ENCODE measurements at places on chromosomes 1 and 21.

DNA sequence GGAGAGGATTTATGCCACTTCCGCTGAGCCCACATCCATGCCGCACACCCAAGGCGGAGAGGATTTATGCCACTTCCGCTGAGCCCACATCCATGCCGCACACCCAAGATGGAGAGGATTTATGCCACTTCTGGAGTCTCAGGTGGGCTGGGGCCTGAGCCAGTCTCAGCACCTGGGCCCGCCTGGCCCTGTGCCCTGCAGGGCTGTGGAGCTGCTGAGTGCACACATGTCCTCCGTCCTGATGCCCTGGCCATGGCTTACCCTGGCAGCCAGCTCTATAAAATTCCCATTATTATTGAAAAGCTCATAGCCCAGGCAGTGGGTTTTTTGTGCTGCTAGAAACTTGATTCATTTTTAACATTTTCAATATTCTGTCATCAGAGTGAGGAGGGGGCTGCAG, 89.8 kb upstream of the TMEM51 start:
- DNase-seq = no peak

GRCh38 chr1:75922698-75923097, 9.5 kb downstream of the ASB17 start:
- no peak for DNase-seq

GRCh38 chr21:17900990-17901385, 81.8 kb upstream of the C21orf91 start:
- DNase-seq = no peak

DNA sequence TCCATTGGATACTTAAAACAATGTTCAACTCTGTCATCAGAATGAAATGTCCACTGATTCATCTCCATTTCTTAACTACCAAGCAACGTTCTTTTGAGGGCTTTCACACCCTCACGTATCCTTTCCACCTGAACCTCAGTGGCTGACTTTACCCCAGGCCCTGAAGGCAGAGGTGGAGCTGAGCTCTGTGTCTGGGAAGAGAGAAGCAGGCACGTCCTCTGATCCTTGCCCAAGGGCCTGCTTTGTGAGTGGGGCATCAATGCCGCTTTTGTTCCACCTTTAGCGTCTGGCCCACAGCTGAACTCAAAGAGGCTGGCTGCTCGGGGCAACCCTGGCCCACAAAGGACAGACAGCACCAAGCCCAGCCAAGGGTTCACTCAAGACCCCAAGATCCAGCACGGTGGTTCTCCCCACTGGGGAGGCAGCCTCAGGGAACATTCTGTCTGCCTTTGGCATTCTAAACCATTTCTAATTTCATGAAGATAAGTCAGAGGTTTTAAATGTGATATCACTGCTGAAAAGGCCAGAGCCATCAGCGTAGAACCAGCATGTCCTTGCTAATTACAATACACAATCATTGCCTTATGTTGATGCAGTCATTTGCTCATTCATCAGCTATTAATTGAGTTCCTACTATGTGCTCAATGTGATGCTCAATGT, 126.0 kb upstream of the UBE2U start:
- DNase-seq = no peak

DNA sequence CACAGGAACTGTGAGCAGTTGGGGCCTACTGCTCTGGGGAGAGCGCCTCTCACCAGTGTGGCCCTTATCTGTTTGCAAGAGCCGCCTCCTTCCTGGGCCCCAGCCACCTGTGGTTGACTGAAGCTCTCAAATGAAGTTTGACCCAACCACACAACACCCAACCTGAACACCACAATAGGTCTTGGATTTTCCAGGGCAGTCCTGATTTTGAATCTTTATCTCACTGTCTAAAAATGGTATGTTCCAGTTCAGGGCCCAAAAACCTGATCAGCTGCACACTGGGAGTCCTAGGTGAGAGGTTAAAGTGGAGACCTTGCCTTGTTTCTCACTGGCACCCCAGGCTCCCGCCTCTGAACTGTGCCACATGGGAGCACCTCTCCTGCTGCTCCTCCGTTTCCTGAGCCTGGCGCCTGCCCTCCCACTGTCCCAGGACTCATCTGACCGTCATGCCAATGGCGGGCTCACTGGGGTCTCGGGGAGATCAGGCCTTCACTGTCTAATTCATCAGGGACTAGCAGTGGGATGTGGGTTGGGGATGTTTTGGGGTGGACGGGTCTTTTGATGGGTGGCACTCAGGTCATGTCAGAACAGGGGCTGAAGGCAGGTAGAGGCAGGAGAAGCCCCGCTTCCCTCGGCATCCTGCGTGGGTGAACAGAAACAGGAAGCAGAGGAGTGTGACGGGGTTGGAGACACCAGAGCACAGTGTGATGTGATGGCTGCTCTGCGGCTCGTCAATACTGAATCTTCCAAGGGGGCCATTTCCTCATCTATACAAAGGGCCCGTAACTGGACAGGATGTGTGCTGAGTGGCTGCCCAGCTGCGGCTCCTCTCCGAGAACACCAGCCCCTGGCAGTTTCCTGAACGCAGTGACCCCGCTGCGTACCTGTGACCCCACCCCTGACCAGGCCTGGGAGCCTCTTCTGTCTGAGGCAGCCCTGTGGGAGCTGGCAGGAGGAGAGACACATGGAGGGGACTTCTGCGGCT, 59.6 kb upstream of the ITPKB start:
- DNase-seq = no peak

- peak; percentile 4 for DNase-seq
These were observed 282.3 kb downstream of the USH2A start for GRCh38 chr1:216140730-216141524.

DNA sequence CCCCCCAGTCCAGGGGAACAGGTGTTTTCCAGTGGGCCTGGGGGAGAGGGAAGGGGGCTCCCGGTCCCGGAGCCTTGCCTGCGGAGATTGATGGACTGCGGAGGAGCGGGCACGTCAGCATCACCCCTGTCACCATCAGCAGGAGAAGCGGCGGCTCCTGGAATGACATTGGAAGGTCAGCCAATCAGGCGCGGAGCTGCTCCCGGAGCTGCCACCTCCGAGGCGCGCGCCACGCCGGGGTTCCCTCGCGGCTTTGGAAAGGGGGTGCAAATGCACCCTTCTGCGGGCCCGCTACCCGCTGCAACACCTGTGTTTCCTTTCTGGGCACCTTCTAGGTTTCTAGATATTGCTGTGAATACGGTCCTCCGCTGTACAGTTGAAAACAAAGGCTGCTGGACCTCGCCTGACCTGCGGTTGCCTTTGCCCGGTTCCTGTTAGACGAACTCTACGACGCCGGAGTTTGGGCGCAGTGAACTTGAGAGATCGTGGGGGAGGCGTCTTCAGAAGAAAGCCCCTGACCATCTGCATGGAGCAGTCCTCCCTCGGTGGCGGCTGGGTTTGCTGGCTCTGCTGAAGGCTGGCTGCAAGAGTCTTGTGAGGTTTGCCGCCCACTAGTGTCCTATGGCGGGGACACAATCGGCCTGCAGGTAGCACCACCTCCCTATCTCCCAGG, 5.3 kb downstream of the DSCAM start:
- DNase-seq = peak; percentile 53

DNA sequence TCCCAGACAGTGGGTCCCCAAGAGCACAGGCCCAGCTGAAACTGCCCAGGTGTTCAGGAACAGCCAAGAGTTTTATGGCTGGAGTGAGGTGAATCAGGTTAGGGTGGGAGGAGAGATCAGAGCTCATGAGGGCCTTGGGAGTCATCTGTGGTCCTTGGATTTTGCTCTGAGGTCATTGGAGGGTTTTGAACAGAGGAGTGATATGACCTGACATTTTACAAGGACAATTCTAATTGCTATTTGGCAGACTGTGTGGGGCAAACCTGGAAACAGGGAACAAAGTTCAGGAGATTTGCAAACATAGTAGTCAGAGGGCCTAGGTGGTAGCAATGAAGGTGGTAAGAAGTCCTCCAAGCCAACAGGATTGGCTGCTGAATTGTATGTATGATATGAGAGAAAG, 31.1 kb upstream of the LRRN2 start:
- no peak for DNase-seq

GRCh38 chr1:118159569-118159968, 25.5 kb downstream of the SPAG17 start:
- peak; percentile 39 for DNase-seq

DNA sequence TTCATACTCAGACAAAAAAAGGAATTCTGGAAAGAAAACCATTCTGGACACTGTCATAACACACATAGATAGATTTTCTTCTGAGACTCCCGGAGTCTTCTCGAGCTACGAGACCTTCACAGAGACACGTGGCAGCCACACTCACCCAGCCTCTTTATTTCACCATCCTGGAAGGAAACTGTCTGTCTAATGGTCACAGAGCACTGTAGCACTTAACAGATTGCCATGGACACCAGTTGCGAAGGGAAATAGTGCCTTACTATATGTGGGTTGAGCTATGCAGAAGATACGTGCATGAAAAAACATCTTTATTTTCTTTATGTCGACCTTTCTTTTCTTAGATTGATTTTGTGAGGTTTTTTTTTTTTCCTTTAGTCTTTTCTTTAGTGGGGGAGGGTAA, 57.9 kb downstream of the ZP4 start:
- DNase-seq = no peak

DNA sequence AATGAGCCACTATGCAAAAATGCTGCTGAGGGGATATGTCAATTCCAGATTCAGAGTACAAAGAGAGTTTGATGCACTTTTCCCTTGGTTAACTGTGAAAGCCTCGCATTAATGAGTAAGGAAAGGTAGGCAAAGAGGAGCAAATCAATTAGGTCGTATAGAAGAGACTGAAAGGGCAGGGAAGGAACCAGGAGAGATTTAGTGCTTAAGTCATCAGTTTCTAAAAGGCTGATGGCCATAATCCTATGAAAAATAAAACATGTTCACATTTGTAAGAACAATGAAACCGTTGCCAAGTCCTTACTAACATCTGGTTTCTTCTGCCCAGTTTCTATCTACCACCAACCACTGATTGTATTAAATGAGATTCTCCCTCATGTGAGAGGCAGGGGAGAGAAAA, 118.4 kb upstream of the PALMD start:
- no peak for DNase-seq

DNA sequence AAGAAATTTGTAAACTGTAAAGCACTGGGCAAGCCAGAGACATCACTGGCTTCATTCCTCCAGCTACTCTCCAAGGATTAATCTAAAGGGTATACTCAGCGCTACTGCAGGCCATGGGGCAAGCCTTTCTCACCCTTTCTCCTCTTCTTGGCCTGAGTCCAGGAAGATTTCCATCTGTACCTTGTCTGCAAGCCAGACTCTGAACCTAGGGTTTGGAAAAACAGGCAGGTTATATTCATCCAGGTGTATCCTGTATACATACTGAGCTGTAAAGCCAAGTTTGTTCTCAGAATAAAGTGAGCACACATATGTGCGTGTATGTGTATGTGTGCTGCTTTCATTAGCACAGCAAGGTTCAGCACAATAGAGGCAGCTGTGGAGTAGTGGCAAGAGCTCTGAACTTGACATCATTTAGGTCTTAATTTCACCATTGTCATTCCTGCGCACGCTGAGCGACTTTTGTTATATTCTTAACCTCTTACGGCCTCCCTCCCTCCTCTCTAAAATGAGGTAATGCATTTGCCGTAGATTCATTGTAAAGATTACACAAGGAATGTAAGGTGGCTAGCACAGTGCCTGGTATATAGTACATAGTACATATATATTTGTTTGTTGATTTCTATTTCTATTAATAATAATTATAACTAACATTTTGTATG, 128.1 kb upstream of the JUN start:
- DNase-seq = no peak

GRCh38 chr1:153633161-153633753, 609 bp upstream of the CHTOP start:
- peak; percentile 13 for DNase-seq

GRCh38 chr21:29656504-29657239, 283.1 kb downstream of the GRIK1 start:
- DNase-seq = peak; percentile 90

DNA sequence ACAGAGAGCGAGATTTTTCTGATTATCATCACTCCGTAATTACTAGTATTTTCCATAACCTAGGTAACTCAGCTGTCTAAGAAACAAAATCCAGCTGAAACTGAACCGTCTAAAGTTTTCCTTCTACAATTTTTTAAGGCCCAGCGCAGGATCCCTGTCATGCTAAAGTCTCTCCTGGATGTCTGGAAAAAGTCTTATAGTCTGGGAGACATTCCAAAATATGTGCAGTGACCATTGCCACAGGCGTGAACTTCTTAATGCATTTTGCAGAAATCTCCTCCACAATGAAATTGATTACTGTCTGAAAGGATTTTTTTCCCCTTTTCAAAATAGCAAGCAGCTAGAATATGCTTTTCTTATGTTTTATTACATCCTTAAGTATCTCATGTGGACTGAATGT, 209.3 kb upstream of the C1orf105 start:
- DNase-seq = no peak

Measured in EH (cell line).